Transverse colon (tissue), 4 donors: ENCODE measurements at places on chromosomes 5 and 9. TPM values are rescaled to one million over a fixed set of nuclear protein-coding genes. Genes with fewer than 3 reads are reported as not detected.

GRCh38 chr9:111056538-111056937 is 18.3 kb upstream of the LPAR1 start:
- no peak for DNase-seq

- no peak for DNase-seq
Observed at GRCh38 chr9:91972711-91973110, 22.7 kb upstream of the ROR2 start.

DNA sequence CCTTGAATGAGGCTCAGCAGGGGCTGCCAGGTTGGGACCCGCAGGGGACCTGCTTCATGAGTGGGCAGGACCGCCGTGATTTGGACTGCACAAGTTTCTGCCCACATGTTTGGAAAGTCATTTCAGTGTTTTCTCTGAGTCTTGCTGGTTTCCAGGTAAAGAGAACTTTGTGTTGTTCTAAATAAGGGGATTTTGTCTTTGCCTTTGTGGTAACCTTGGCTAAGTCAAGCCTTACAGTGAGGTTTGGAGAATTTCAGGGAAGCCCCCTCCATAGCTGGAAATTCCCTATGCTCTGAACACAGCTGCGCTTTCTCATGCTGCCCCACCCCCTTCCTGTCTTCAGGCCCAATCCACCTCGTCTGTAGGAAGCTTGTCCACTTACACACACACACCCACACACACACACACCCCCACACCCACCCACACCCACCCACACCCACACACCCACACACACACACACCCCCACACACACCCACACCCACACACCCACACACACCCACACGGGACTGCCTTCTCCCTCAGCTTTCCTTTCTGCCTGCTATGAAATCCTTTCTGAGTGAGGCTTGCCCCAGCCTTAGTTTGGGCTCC is 270.1 kb downstream of the HSPA4 start:
- no peak for DNase-seq

- DNase-seq, result no peak
Observed at GRCh38 chr5:27328480-27328879, 290.1 kb upstream of the CDH9 start.

DNA sequence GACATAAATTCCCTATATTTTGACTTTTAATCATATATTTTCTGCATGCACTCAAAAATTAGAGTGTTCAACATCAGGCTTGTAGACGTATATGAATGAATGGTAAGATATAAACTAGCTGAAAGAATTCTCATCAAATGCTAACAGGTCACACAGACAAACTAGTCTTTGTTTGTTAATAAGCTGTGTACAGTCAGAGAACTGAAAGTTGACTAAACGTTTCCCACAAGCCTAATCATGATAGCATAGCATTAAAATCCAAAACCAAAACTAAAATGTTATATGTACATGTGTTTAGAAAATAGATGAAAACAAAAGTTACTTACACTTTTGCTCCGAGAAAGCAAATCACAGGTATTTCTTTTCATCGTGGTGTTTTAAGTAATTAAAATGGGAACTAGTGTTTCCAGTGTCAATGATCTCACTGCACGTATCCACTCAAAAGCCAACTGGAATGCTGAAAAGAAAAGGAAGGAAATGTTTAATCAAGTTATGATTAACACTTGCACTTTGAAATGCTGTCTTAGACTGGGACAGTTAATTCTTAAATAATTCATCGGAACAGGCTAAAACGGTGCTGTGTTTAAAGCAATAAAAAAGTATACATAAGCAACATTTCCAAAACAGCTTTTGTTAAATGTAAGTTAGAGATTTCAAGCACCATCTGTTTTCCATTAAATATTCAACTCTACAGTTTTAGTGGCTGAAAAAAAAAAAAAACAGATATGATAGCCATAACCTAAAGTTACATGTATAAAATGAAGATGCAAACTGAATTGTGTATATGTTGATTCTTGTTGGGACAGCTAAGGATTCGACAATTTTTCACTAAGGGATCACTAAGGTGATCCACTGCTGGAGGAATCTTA is 291.9 kb upstream of the PDE4D start:
- DNase-seq, result no peak

DNA sequence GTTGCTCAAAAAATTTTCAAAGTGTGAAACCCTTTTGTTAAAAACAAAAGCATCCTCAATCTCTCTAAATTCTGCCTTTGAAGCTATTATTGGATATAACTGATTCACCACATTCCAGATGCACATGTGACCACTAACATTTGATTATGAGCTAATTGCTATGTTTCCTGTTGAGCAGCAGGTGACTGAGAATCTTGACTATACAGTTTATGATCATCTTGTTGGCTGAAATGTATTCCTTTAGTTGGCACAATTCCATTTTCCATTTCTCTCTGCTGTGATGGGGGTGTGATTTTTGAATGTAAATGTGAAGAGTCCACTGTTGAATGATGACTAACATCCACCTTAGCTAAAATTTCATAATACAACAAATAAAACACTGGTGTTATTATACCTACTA is 10.7 kb downstream of the LYSMD3 start:
- no peak for DNase-seq

GRCh38 chr5:139704748-139705147 is 56.6 kb downstream of the CXXC5 start:
- DNase-seq, result no peak

DNA sequence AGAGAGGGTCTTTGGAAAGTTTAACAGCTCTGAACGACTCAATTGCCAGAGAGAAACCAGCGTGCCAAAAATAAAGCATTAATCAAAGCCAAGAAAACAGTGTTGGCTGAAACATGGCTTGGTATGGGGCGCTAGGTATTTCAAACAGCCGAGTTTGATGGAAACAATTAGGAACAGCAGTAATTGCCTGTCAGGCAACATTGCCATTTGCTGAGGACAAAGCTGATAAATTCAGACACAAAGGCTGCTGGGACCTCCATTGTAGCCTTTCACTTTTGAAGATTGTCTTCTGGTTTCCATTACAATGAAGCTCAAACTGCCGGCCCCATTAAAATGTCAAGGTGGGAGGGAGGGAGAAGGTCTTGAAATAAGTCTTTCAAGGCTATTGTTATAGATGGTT is 125.4 kb upstream of the SPDL1 start:
- no peak for DNase-seq

DNA sequence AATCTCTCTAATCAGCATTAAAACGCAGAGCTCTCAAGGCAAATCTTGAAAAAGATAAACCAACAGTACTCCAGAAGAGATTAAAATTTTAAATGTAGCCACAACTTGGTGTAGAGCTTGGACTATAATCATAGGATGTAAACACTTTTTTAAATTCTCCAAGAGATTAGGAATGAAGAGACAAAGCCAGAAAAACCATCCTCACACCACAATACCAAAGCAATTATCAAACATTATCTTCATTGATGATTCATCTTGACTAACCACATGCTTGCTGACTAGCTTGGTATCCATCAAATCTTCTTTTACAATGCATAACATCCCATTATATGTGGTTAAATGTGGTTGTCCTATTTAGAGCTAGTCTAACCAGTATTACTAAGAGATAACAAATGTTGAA is 815.1 kb downstream of the TLE1 start:
- DNase-seq, result no peak

The AHRR gene
- 1.3 TPM for total RNA-seq

The SLU7 gene
- 69.2 TPM for total RNA-seq

The CREB3 gene
- total RNA-seq, result 44.2 TPM

The GABRA6 gene
- total RNA-seq, result not detected

The C1QTNF2 gene
- total RNA-seq, result 0.41 TPM

The F2RL1 gene
- total RNA-seq, result 209 TPM
